HEK293T (cell line): ENCODE measurements at places on chromosomes 13 and 19.

GRCh38 chr13:75365724-75366173 is 116.2 kb downstream of the TBC1D4 start:
- no peak for DNase-seq

DNA sequence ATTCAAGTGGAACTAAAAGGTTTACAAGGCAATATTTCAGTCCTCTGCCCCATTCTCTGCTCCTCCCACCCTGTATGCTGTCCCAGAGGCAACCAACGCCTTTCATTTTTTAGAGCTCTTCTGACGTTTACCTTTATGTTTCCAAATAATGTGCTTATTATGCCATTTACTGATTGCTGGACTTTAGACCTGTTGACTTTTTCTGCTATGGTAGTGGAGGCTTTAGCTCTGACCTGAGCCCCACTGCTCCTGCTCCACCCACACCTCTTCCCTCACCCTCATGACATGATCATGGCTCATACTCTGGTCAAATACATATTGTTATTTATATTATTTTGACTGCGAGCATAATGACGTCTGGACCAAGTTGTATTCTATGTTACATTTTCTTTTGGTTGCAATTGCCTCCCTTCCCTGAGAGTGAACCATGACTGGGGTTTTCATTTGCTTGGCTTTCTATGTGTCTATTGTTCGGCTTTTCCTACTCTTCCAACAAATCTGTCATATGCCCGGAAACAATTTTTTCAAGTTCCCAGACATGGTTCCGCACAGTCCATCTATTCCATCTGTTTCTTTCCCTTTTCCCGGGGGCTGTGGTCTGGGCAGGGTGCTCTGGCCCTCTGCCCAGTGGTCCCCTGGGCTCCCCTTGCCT is 31.4 kb upstream of the GJB6 start:
- DNase-seq: no peak

DNA sequence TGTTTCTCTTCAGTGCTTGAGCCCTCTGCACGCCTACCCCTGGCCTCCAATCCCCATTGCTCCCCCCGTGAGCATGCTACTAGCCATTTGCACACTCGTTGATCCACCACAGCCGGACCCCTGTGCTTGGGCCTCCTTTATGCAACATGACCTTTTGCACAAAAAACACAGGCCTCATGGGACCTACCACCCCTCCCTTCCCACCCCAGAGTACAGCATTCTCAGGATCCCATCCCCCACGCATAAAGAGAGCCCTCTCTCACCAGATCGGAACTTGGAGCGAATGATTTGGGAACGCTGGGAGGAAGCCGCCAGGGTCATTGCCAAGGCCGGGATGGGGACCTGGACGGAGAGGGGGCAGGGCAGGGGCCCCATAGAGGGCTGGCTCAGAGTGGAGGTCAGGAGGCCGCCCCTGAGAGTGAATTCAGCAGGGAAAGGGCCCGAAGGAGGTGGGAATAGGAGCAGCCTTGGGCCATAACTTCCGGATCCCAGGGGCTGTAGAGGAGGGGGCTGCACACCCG is 754 bp downstream of the MAMSTR start:
- DNase-seq: no peak

- peak; percentile 97 for DNase-seq
Measured at GRCh38 chr19:58346961-58347929, 6.0 kb downstream of the A1BG start.

- no peak for DNase-seq
Measured at GRCh38 chr19:646779-647565, 7.3 kb downstream of the FGF22 start.

GRCh38 chr13:27827646-27828045 is 35.4 kb downstream of the GSX1 start:
- DNase-seq: no peak

DNA sequence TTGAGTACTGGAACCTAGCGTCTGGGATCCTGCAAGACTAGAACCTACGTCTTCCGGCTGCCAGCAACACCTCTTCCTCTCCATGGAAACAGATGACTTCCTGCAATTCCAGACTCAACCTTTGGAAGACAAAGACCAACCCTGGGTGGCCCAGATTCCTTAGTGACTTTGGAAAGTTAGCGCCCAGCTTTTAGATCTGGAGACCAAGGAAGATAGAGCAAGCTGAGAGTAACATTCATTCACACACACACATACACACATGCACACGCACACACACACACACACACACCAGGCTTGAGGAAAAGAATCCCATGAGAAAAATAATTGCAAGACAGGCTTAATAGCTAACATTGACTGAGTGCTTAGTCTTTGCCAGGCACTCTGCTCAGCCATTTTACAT is 788.9 kb downstream of the UQCRFS1 start:
- no peak for DNase-seq

DNA sequence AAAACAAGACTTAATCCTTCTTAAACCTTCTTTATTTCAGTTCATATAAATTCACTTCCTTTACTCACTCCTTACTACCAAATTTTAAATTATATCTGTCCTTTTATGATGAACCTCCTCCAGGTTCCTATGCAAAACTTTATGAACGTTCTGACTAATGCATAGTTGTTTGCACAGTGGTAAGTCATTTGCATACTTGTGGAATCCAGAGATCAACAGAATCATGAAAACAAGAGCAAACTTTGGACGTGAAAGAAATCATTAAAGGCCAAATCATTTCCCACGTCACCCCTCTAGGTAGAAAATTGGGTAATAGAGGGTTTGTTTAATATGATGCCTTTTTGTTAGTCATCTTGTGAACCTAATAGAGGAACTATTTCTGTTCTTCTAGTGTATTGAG is 32.3 kb upstream of the MYCBP2 start:
- no peak for DNase-seq

- peak; percentile 12 for DNase-seq
Measured at GRCh38 chr13:39448834-39449233, 154.2 kb downstream of the LHFPL6 start.

DNA sequence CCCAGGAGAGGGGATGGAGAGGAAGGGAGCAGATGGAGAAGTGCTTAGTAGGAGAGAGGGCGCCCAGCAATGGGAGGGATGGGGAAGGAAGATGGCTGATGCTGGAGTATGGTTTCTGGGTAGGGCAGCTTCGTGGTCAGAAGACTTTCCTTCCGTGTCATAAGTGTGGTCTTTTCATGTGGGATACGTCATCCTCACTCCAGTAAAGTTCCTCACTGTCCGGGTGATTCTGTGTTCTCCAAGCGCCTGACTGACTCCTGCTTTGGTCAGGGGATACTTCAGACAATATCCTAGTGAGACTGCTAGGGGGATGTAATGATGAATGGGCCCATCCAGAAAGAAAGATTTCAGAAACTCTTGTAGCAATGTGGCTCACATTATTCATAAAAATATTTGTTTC is 3.9 kb upstream of the OR10H3 start:
- no peak for DNase-seq

DNA sequence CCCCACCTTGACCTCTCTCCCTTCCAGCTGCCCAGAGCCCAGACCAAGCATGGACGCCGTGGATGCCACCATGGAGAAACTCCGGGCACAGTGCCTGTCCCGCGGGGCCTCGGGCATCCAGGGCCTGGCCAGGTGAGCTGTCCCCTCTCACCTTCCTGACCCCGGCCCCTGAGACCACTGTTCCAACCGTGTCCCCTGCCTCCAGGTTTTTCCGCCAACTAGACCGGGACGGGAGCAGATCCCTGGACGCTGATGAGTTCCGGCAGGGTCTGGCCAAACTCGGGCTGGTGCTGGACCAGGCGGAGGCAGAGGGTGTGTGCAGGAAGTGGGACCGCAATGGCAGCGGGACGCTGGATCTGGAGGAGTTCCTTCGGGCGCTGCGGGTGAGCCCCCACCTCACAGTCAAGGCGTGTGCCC is 312 bp downstream of the CAPS start:
- DNase-seq: no peak

DNA sequence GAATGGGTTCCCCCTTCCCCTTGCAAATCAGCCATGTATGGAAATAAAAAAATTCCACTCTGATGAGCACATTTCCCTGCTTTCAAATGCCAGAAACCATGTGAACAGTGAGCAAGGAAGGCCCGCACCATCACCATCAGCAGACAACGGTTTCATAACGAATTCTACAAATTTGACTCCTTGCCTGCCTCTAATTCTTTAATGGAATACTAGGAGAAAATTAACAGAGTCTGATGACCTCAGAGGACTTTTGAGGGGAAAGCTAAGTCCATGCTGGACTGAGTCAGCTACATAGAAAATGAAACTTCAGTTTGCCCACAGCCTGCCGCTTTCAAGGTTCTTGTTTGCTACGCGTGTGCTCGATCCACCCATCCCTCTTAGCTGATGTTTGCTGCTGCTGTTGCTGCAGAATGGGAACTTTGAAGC is 46.7 kb upstream of the KL start:
- DNase-seq: no peak

- DNase-seq: peak; percentile 51
Measured at GRCh38 chr13:74210693-74211393, 76.6 kb upstream of the KLF12 start.

GRCh38 chr13:24668955-24669582 is 11.1 kb upstream of the ATP12A start:
- no peak for DNase-seq

- no peak for DNase-seq
Measured at GRCh38 chr19:33435706-33436359, 62.3 kb downstream of the CEBPG start.

GRCh38 chr13:51600703-51601102 is 16.4 kb downstream of the WDFY2 start:
- DNase-seq: no peak

GRCh38 chr13:67100730-67101129 is 129.4 kb downstream of the PCDH9 start:
- no peak for DNase-seq

- no peak for DNase-seq
Measured at GRCh38 chr13:46587807-46588418, 34.9 kb downstream of the LRCH1 start.

GRCh38 chr19:11421371-11422098 is 2.4 kb upstream of the RGL3 start:
- DNase-seq: peak; percentile 75

GRCh38 chr19:54448040-54448773 is 792 bp upstream of the LENG8 start:
- DNase-seq: peak; percentile 43

- no peak for DNase-seq
Measured at GRCh38 chr19:32688311-32688710, 3.3 kb upstream of the NUDT19 start.

- DNase-seq: no peak
Measured at GRCh38 chr13:114120591-114121011, 11.8 kb downstream of the RASA3 start.

DNA sequence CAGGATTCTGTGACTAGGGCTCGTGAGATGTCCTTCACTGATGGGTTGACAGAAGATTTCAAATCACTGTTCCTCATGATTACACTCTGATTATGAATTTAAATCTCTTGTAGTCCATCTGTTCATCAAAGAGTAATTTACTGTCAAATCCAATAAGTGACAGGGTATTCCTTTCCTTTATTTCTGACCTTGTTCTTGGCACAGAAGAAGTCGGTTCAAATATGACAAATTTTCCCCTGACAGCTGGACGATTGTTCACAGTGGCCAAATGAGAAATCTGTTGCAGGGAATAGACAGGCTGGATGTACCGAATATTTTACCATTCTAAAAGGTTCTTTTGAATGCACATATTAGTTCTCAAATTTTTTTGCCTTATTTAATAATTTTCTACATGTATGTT is 767.3 kb upstream of the GPC6 start:
- no peak for DNase-seq

- DNase-seq: no peak
Measured at GRCh38 chr19:1066251-1066747, 668 bp upstream of the ARHGAP45 start.

GRCh38 chr19:1719519-1719918 is 33.8 kb upstream of the ONECUT3 start:
- no peak for DNase-seq

GRCh38 chr19:55602104-55603001 is 2.3 kb downstream of the ZNF524 start:
- no peak for DNase-seq

DNA sequence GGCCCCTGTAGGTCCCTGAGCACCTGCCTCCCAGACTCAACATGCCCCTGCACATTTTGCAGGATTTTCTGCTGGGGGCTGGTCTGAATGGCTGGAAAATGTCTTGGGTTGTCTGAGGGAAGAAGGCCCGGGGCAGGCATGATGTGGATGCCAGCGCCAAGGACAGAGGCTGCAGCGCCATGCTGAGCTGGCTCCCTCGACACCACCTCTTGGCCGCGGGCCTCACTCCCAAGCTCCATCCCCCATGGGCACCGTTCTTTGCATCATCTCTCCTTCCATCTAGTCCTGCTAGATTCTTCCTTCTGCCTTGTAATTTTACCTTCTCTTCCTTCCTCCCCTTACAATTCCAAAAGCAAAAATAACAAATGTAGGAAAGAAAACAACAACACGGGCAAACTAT is 70.6 kb downstream of the ZIC5 start:
- no peak for DNase-seq
